ENCODE measurements at places on chromosomes 7 and 10.

GRCh38 chr7:12921751-12922345, 234.4 kb downstream of the ARL4A start:
- DNase-seq: no peak

- no peak for DNase-seq
These were observed 240.2 kb downstream of the ADAM12 start for GRCh38 chr10:126147866-126148587.

- DNase-seq: no peak
These were observed 280.3 kb upstream of the PODXL start for GRCh38 chr7:131836733-131837132.

GRCh38 chr10:7561216-7561893, 105.4 kb downstream of the ITIH5 start:
- no peak for DNase-seq

GRCh38 chr10:29648983-29649268, 14.2 kb upstream of the SVIL start:
- DNase-seq: no peak

DNA sequence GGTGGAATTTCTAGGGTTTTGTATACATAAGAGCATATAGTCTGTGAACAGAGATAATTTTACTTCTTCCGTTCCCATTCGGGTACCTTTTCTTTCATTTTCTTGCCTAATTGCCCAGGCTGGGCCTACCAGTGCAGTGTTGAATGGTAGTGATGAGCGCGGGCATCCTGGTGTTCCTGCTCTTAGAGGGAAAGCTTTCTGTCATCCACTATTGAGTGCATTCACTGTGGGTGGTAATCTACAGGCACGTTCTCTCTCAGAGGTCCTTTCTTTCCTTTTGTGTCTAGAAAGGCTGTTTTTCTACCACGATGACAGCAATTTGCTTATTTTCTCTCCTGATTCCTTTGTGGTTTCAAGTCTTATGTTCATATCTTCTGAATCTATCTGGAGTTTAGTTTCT, 65.0 kb downstream of the INPP5A start:
- no peak for DNase-seq
